ENCODE measurements at places on chromosomes 13 and 19.

GRCh38 chr13:30906411-30907051 lies 460 bp downstream of the MEDAG start:
- DNase-seq = no peak

- peak; percentile 51 for DNase-seq
Observed at GRCh38 chr19:12603714-12604113, 6.9 kb downstream of the ZNF490 start.

GRCh38 chr13:95734124-95734523 lies 57.2 kb downstream of the DNAJC3 start:
- DNase-seq = no peak

- DNase-seq = no peak
Observed at GRCh38 chr19:49132974-49133609, 13.7 kb downstream of the PPFIA3 start.

DNA sequence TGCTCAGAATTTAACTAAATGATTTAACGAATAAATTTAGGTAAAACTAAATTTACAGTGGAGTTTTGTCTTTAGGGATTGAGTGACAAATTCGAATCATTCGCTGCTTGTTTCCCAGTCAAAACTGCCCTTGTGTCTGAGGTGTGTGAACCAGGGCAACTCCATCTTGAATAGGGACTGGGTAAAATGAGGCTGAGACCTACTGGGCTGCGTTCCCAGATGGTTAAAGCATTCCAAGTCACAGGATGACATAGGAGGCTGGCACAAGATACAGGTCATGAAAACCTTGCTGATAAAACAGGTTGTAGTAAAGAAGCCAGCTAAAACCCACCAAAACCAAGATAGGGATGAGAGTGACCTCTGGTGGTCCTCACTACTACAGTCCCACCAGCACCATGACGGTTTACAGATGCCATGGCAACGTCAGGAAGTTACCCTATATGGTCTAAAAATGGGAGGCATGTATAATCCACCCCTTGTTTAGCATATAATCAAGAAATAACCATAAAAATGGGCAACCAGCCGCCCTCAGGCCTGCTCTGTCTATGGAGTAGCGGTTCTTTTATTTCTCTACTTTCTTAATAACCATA lies 10.2 kb upstream of the ANKRD10 start:
- DNase-seq = no peak

DNA sequence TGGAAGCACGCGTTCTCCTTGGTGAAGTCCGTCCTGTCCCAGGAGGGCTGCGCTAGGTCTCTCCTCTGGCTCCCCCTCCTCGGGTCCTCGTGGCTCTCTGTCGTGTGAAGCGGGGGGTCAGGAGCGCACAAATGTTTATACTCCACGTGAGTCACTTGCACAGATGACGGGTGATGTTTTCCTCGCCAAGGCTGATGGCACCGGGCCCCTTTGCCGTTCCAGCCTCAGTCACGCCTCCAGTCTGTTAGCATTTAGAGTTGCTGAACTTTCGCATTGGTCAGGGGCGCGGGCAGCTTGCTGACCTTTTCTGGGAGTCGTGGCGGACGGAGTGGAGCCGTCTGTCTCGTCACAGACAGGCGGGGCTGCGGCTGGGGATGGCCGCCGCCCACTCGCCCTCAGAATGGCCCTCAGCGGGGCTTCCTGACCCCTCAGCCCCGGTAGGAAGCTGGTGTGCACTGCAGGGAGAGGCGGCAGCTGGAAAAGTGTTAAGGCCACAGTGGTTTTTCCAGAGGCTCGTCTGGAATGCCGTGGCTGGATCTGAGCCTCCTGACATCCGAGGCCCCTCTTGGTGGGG lies 13.7 kb downstream of the KLHL26 start:
- no peak for DNase-seq

- DNase-seq = no peak
Observed at GRCh38 chr19:35830986-35831385, 18.3 kb upstream of the PRODH2 start.

DNA sequence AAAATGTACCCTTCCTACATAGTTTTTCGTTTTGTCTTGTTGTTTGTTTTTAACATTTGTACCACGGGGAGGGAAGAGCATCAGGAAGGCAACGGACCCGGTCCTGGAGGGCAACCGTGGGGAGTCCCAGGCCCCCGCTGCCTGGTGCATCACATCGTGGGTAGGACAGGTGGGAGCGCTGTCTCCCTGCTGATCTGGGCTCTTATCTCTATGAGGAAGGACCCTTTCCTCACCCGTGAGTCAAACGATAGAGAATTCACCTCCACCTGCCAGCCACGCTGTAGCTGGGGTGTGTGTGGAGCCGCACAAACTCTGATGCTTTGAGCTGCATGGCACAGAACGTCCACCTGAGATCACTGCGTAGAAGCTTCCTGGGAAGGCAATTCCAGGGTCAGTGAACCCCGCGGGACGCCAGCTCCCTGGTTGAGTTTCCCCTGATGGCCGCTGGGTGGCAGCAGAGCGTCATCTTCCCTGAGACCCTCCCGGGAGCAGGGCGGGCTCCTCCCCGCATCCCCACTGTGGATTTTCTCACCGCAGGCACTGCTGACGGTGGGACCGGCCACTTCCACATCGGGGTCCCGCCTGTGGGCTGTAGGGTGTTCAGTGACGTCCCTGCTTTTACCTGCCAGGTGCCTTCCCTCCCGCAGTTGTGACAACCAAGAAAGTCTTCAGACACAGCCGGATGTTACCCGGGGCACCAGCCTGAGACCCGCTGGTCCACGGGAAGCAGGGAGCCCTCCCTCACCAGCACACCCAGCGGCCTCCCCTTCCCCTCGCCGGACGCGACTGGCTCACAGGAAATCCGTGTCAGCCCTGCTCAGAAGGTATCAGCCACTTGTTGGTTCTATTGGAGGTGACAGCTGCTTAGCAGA lies 54.7 kb downstream of the ZNF787 start:
- peak; percentile 38 for DNase-seq

DNA sequence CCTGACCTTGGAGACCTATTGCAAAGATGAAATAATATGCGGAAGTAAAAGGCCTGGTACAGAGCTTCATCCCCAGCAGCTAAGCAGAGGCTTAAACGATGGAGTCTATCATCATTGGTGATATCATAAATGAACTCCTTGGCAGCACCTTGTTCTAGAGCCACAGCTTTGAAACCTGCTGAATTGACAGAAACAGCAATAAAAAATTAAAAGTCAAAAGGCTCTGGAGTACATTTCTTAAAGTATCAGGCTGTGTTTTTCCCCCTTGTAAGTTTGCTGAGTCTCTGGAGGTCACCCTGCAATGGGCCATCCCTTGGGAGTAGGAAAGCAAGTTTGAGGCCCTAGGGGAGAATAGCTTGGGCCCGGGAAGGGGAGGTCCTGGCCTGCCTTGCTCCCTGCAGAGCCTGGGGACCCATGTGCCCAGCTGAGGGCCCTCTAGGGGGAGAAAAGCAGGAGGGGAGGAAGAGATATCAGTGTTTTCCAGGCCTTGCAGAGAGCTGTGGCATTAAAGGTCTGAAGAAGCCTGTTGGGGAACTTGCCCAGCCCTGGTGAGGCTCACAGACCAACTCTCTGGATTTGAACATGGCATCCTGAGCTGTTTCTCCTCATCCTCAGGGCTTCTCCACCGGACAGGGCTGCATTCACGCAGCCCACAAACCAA lies 416.1 kb downstream of the ZNF536 start:
- DNase-seq = no peak

DNA sequence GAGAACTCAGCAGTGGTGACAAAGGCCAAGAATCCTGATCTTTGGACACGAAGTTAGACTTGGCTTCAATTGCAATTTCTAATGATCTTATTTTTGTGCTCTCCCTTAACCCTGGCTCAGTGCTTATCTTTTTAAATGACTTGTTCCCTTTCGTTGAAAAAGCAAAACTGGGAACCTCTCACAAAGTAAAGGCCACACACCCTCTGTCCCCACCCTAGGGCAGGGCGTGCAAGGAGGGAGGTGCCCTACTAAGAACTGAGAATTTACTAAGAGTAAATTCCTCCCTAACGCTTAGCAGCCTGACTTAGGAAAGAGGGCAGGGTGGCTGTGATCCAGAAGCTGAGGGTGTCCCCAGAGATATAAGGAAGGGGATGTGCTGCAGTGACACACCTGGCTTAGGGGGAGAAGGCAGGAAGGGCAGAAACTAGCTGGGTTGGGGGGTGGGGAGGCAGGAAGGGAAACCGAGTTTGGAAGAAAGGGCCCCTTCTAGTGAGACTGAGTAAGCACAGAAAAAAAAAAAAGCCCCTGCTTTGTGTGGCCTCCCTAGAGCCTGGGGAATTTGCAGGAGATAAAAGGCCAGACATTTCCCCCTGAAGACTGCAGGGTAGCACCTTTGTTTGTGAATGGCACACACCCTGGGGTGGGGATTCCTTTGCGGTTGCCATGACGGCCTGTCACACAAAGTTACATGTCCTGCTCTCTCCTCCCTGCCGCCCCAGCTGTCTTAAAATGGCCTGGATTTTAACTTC lies 435.1 kb downstream of the EFNB2 start:
- no peak for DNase-seq

- no peak for DNase-seq
Observed at GRCh38 chr19:47432091-47432490, 12.8 kb upstream of the MEIS3 start.

- peak; percentile 27 for DNase-seq
Observed at GRCh38 chr19:38850976-38851621, 1.3 kb upstream of the HNRNPL start.

DNA sequence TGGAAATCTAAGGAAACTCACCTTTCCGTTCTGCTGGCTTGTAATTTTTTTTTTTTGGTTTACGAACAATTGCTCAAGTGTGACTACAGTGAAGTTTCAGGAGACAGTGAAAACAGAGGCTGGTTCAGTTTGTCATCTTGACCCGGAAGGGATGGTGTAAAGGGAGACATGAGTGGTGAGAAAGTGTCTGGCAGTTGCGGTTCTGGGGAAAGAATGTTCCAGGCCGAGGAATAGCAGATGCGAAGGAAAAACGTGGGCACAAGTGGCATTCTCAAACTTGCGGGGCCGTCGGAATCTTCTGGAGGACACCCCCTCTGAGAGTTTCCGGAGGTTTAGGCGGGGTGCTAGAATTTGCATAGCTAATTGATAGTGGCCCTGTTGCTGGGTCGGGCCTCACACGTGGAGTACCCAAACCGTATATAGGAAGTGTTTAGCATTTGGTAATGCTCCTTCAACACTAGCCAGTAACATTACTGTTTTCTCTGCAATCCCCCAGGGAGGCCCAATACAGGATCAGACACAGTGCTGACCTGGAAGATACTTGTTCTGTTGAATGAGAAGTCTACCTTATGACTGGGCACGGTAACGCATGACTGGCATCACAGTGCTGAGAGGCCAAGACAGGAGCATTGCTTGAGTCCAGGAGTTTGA lies 2.8 kb upstream of the TNFSF9 start:
- DNase-seq = no peak

GRCh38 chr19:7456964-7457541 lies 31.8 kb downstream of the PEX11G start:
- DNase-seq = no peak

DNA sequence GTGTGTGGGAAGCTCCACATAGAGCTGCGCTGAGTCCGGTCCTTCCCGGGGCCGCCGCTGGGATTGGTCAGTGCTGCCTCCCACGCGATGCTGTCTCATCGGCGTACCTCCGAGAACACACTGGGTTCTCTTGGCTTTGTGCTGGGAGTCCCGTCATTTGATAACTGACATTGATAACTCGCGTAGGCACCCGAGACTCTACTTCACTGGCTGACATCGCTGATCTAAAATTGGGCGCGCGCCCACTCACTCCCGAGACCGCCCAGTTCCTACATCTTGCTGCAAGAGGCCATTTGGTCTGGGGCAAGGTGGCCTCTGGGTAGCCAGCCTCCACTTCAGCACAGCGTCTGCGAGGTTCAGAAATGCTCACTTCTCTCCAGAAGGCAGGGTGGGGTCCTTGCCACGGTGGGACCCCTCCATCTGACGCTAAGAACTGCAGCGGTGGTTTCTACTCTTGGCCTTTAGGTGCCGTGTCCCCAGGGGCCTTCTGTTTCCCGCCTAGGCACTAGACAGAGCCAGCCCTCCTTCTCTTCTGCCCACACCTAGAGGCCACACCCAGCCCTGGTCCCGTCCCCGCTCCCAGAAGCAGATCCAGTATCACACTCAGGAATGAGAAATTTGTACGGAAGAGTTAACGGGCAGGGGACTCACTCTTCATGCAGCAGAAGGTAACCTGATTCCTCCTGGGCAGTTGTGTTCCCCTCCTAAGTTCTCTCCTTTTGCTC lies 40.7 kb upstream of the ATP11A start:
- no peak for DNase-seq

DNA sequence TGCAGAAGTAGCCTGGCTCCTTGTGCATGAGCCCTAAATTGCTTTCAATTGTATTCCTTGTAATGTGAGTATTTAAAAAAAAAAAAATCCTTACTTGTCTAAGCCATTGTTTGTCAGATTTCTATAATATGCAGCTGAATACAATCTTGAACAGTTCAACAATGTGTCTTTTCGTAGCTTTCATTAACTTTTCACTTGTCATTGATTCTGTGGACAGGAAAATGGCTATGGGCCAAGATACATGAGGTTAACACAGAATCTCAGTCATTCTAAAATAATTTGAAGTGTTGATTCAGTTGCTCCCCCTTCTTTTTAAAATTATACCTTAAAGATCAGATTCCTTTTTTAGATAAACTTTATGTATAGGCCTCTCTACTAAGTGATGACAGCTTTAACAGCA lies 395.8 kb upstream of the KLF12 start:
- no peak for DNase-seq

DNA sequence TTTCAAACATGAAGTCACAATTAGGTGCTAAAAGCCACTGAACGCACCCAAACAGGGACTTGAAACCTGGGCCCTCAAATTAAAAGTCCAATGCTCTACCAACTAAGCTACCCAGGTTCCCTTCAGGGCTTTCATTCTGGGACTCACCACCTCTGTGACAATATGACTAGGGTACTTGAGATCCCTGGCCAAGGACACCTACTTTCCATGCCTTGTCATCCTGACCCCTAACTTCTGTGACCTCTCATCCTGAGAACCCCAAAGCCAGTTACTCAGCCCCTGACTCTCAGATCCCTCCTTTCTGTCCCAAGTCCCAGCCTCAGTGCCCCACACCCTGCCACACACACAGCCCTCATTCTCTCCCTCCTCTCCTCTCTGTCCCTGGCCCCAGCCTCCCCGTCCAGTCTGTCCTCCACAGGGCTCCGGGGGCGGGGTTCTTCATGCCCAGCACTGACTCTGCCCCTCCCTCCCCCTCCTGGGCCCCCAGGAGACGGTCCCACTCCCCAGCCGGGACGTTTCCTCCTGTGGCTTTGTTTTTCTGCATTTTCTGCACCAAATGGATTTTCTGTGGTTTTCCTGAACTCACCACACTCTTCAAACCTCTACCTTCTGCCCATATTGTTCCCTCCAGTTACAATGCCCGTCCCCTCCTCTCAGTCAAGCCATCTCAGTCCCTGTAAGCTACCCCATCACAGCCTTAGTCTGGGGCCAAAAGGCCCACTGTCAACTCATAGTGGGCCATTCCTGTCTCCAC lies 7.0 kb downstream of the RCN3 start:
- DNase-seq = no peak

GRCh38 chr13:65529541-65529940 lies 1700.6 kb downstream of the PCDH9 start:
- DNase-seq = no peak
